Activated T-cell treated with anti-CD3 and anti-CD28 coated beads, Interleukin-2, amount 50 U/mL, for 24 hours (primary cell): ENCODE measurements at places on chromosomes 6 and 20.

- no peak for DNase-seq
Measured at GRCh38 chr6:38982470-38982869, 66.1 kb upstream of the GLP1R start.

DNA sequence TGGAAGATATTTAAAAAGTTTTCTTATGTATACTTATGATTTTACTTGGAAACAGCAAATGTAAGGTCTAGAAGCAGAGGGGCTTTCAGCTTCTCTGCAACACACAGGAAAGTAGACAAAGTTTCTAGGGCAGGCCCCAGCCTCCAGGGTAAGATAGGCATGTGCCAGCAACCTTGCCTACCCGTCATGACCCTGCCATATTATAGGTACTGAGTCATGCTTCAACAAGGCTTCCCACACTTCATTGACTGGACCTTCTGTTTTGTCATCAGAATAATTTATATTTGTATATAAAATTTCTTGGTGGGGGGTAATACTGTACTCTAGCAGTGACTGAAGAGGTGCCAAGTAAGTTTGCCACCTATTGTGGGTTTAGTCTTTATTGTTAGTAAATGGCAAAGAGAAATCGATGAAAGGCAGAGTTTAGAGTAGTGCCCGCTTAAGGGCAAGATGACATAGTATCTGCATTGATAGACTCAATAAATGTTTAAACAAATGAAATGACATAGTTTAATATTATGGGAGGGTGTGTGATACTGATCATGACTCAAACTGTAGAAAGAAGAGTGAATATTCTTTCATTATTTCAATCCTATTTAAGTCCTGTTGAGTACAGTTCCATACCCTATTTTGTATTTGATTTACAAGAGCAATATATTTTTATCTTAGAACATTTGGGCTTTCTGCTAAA lies 95.6 kb downstream of the JARID2 start:
- DNase-seq, result no peak

DNA sequence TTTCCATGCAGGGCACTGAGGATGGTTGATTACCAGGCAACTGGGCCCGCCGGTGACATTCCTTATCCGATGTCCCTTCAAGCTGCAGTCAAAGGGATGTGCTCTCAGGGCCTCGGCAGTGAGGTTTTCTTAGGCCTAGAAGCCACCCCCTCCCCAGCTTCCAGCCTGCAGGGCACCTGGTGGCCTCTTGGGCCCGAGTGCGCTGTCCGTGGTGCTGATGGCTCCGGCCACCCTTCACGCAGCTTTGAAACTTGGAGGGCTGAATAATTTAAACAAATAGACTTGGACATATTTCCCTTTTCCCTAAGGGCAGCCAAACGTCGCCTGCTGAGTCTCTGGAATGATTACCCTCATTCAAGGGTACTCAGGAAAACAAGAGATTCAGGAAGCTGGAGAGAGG lies 8.9 kb upstream of the MLN start:
- DNase-seq, result peak; percentile 43

GRCh38 chr20:47929368-47930115 lies 144.3 kb upstream of the SULF2 start:
- no peak for DNase-seq

GRCh38 chr6:30880698-30881252 lies 3.5 kb upstream of the DDR1 start:
- no peak for DNase-seq

DNA sequence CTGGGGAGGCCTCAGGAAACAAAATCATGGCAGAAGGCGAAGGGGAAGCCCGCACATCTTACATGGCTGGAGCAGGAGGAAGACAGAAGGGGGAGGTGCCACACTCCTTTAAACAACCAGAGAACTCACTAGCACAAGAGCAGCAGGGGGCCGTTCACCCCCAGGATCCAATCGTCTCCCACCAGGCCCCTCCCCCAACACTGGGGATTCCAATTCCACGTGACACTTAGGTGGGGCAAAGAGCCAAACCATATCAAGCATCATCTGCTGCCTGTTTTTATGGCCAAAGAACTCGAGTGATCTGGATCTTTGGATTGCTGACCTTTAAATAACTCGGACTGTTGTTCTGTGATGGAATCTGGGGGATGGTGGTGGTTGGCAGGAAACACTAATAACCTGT lies 28.0 kb downstream of the PNLDC1 start:
- no peak for DNase-seq

- no peak for DNase-seq
Measured at GRCh38 chr6:167980911-167981580, 16.4 kb upstream of the KIF25 start.

DNA sequence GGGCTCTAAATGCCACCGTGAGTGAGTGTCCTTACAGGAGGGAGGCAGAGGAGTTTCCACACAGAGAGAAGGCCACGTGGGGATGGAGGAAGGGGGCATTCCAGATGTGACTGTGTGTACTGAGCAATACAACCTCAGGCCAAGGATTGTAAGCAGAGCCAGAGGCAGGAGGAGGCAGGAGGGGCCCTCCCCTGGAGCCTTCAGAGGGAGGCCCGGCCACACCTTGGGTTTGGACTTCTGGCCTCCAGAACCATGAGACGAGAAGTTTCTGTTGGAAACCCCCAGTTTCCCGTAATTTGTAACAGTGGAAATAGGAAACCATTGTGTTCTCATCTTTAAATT lies 9.3 kb upstream of the KIF25 start:
- DNase-seq, result no peak

DNA sequence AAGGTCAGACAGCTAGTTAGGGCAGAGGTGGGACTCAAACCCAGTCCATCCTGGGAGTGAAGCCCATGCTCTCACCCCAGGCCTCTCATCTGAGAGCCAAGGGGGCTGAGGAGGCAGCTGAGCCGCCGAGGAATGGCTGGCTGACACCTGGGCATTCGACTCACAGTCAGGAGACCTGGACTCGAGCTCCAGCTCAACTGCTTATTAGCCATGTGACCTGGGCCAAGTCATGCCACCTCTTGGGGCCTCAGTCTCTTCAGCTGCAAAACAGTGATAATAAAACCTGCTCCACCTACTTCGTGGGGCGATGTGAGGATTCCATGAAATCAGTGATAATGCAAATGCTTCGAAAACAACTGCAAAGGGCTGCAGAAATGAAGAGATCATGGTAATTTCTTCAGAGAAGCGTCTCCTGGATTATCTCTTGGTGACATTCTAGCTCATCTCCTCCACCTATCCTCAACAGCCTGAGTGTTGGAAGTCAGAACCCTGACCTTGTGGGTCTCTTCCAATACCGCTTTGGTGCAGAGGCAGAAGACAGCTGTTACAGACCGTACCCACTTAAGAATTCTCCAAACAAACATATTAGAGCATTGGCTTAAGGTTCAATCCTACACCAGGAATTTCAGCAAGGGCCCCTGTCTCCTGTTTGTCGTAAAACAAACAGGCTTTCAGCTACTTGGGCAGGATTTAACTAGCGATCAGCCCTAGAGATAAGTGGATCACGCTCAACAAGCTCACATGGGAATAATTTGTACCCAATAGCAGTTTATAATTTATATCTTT lies 60.0 kb upstream of the PIM1 start:
- no peak for DNase-seq

GRCh38 chr20:25083773-25084625 lies 2.1 kb upstream of the VSX1 start:
- no peak for DNase-seq

DNA sequence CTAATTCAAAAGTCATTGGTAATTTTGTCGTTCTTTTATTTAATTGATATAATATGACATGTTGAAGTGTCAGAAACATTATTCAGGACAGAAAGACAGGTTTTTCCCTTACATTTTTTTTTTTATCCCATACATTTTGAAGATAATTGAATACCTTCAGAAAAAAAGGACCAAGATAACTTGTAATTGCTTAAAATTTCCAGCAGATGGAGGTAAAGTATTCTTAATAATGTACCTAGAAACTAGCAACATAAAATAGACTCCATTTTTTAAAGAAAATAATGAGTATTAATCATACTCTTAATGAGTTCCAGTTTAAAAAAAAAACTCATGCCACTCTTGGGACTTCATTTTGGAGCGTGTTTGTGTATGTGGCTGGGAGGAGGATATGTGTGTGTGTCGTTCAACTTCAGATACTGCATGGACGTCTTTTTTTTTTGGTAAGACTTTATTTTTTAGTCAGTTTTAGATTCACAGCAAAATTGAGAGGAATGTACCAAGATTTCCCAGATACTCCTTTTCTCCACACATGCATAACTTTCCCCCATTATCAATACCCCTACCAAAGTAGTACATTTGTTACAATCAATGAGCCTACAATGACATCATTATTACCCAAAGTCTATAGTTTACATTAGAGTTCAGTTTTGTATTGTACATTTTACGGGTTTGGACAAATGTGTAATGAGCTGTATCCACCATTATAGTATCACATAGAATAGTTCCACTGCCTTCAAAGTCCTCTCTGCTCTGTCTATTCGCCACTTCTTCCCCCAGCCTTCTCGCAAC lies 79.4 kb downstream of the ROS1 start:
- DNase-seq, result no peak

DNA sequence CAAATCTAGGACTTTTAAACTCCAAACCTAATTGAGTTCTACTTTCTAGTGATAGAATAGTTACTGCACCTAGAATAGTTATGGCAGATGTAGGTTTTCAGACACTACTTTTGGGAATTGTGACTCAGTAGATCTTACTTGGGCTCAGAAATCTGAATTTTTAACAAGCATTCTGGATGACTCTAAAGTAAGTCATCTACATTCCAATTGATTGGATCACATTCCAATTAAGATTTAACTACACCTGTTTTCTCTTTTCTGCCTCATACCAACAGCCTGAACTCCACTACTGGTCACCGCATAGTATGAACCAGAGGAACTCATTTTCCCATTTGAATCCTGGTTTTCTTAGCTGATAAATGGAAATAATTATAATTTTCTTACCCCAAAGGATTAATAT lies 49.5 kb upstream of the TFAP2D start:
- DNase-seq, result no peak

GRCh38 chr6:5941188-5941587 lies 65.5 kb downstream of the NRN1 start:
- no peak for DNase-seq

DNA sequence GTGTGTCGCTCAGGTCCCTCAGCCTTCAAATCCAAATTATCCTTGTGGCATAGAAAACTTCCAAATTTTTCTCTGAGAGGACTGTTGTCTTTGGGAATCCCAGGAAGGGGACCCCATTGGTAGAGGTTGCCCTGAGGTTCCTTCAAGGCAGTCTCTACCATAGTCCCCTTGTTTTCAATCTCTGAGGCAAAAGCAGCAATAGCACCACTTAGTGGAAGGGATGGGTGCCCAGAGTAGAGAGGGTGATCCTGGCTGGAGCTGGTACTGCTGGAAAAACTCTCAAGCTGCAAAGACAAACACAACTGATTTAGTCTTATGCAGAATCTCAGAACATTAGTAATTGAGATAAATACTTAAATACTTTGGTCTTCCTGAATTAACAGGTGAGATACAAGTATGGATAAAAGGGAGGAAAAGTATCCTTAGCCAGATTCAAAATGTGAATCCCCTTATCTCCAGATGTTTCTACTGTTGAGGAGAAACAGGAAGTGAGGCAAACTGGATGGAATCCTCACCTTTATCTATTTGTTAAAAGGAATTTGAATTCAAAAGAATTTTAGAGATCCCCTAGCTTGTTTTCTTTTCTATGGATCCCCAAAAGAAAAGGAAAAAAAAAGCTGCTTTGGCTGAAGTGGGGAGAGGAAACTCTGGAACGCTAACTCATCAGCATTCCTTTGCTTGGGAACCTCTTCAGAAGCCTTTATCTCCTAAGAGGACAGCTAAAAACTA lies 13.4 kb downstream of the ZNF318 start:
- no peak for DNase-seq

DNA sequence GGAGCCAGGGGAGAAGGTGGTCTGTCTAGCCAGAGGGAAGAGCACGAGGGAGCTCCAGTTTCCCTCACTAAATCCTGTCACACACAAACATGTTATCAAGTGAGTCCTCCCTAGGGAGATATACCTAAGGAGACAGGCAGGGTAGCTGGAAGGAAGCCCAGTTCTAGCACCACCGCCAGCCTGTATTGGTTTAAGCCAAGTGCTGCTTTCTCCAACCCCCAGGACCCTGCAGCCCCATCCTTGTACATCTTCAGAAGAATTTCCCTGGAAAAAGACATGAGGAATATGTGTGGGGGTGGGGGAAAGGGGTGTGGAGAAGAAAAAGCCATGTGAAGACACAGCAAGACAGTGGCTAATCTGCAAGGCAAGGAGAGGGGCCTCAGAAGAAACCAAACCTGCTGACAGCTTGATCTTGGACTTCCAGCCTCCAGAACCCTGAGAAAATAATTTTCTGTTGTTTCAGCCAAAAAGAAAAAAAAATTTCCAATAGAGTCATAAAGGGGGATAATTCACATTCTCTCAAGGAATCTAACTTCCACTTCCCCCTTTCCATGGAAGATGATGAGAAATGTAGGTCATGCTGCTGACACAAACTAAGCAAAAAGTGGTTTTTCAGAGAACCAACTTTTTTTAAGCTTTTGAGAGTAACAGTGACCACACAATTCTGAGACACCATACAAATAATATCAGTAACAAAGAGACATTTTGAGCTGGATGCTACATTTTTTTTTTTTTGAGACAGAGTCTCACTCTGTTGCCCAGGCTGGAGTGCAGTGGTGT lies 103.2 kb upstream of the PRDM1 start:
- no peak for DNase-seq

GRCh38 chr6:13761361-13762036 lies 49.9 kb upstream of the RANBP9 start:
- no peak for DNase-seq

GRCh38 chr20:38893565-38894090 lies 32.6 kb upstream of the FAM83D start:
- DNase-seq, result peak; percentile 91
